ENCODE measurements at places on chromosomes 11 and 22.

DNA sequence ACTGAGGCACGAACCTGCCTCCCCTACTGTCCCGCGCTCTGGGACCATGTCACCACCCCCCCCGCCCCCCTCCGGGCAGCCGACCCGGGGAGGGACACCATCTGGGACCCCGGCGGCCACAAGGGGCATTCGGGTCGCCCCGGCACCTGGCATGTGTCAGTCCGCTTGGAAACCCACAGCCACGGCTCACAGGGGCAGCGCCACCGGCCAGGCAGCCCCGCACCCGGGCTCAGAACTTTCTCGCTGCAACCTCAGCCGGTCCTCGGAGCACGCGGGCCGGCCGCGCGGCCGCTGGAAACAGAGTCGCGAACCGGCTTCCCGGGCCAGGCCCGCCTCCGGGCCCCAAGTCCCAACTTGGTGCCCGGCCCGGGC is 159.9 kb upstream of the GRK3 start:
- DNase-seq = no peak

DNA sequence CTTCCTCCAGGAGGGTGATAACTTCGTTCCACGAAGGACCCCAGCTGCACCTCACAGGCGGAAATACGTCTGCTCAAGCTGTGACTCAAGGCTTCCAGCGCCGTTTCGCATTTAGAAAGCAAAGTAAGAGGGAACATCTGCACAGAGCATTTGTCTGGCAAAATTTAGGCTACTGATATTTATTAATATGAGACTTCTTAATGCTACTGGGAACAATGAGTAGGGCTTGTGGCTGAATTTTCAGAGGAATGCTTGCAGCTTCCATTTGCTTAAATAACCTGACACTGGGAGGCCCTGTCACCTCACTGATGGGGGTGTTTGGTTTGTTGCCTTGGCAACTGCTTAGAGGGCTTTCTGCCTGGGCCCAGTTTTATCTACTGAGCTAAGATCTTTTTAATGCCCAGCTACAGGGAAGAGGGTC is 14.7 kb upstream of the ST14 start:
- DNase-seq = no peak

DNA sequence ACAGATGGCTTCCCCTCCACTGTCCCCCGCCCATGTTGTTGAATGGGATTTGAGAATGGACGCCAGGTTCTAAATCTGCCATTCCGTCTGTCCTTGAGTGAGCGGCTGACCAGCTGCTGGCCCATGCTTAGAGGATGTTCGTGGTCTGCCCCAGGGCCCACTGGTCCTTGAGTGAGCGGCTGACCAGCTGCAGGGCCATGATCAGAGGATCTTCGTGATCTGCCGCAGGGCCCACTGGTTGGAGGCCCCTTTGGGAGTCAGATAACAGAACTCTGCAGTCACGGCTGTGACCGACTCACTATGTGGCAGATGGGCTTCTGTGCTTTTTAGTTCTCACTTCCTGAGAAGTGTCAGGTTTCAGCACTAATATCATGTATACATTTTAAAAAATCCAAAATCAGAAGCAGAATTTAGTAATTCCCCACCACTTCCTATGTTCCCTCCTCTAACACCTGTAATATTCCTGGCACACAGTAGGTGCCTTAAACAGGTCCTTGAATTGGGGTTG is 54.1 kb downstream of the MICAL3 start:
- DNase-seq = no peak

DNA sequence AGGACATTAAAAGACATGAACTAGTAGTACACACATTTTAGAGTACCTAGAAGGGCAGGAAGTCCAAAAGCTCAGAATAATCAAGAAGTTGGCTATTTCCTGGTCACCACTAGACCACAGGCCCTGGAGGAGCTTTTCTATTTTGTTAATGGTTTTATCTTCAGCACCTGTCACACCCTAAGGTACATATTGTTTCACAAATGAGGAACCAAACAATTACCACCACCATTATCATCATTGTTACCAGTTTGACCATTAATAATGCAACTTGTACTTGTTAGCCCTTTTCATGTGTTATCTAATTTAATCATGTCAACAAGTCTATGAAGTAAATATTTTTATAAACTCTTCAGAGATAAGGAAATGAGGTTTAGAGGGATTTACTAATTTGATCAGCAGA is 4.9 kb downstream of the MRPL48 start:
- DNase-seq = no peak

GRCh38 chr11:118186346-118187107 is 10.1 kb upstream of the SCN2B start:
- no peak for DNase-seq

- no peak for DNase-seq
Observed at GRCh38 chr22:39527481-39527961, 5.0 kb downstream of the RPS19BP1 start.

DNA sequence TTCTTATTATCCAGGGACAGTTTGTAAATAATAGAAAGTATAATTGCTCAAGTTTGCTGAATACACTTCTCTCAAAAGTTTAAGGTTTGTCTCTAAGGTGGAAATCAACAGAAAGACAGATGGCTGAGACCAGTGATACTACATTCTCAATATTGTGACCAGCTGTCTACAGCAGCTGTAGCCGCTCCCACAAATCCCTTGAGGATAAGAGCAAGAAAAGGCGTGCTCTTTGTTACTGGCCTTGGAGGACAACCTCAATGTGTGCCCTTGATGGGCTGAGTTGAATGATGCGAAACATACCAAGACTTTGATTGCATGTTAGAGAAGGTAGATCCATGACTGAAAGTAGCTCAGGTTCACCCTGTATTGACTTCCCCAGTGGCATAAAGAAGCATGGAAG is 6.1 kb downstream of the OR6M1 start:
- no peak for DNase-seq

DNA sequence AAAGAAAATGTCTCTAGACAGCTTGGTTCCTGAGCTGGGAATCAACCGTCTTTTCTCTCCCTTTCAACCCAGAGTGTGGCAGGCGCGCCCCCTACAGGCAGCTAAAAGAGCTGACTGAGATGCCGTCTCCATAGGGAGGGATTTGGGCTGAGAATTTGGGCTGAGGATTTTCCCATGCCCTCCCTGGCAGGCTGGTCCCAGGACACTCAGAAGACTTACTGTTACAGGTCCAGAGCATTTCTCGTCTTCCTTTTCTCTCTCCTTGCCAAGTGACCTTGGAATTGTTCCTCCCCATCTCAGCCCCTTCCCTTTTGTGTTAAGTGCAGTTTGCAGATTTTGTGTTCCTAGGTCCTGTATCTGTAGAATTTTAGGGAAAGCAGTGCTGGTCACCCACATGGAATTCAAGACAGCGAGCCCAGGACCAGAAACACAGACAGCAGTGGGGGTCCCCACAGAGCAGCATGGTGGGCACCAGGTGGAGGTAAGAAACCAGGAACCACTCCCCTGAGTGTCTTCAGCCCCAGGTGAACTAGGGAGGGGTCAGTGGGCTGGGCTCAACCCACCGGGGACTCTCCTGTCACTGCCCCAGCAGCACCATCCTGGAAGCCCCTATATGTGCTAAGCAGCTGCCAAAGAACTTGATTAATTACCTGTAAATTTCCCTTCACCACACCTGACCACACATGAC is 9.9 kb upstream of the IGLL5 start:
- no peak for DNase-seq

DNA sequence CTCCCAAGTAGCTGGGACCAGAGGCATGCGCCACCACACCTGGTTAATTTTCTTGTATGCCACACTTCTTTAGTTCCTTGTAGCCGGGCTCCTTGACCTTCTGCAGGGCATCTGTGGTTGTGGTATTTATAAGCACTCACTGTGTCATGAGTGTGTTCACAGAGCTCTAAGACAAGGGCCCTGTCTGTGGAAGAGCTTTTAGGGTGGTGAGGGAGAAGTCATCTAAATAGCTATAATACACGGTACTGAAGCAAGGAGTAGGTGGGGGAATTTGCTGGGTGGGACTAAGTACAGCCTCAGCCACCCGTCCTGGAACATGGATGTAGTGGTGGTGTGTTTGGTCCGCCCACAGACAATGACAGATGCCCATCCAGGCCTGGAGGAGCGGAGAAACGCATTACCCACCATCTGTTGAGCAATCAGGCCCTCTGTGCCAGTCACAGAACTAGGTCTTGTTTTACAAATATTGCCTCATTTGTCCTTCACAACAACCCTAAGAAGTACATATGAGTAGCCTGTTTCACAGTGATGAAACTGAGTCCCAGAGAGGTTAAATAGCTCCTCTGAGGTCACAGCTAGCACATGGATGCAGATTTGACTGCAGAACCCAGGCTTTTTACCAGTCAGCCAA is 10.1 kb downstream of the ACO2 start:
- no peak for DNase-seq
